T-helper 2 cell treated with Interferon-gamma antibody and Interleukin-4, amounts not matched to agents 100 ng/mL and 5 ng/mL, for 36 hours (primary cell): ENCODE measurements at places on chromosomes 3 and 15. TPM values are rescaled to one million over a fixed set of nuclear protein-coding genes. Genes with fewer than 3 reads are reported as not detected.

DALRD3 gene
- total RNA-seq, result 21.9 and 23.7 TPM in 2 replicates

MCTP2 gene
- 47.9 and 53.9 TPM in 2 replicates for total RNA-seq

UTS2B gene
- total RNA-seq, result not detected in 2 replicates

SH3GL3 gene
- total RNA-seq, result not detected in 2 replicates

TUSC7 gene
- total RNA-seq, result not detected in 2 replicates

PRRT3 gene
- total RNA-seq, result 6.2 TPM in 2 replicates

TMEM207 gene
- total RNA-seq, result not detected in 2 replicates
